ENCODE measurements at places on chromosomes 1 and 21.

- DNase-seq, result no peak
Measured at GRCh38 chr1:1411626-1412025, 4.5 kb upstream of the MRPL20 start.

GRCh38 chr1:92441697-92442342, 44.9 kb downstream of the GFI1 start:
- no peak for DNase-seq

- DNase-seq, result no peak
Measured at GRCh38 chr1:41766546-41766945, 152.2 kb downstream of the HIVEP3 start.

- DNase-seq, result no peak
Measured at GRCh38 chr1:159142391-159142663, 29.1 kb upstream of the CADM3 start.

- DNase-seq, result no peak
Measured at GRCh38 chr1:55060133-55060999, 21.0 kb downstream of the PCSK9 start.

GRCh38 chr21:16468184-16468583, 738.4 kb downstream of the USP25 start:
- DNase-seq, result no peak

GRCh38 chr1:52296345-52296744, 69.7 kb downstream of the CC2D1B start:
- DNase-seq, result no peak
